ENCODE measurements at places on chromosomes 7 and 10.

GRCh38 chr7:41696323-41696916 is 6.5 kb downstream of the INHBA start:
- DNase-seq: peak; percentile 75

- DNase-seq: no peak
Observed at GRCh38 chr10:82890573-82890972, 1015.6 kb downstream of the NRG3 start.

- DNase-seq: no peak
Observed at GRCh38 chr10:68461032-68461431, 10.7 kb downstream of the DNA2 start.

DNA sequence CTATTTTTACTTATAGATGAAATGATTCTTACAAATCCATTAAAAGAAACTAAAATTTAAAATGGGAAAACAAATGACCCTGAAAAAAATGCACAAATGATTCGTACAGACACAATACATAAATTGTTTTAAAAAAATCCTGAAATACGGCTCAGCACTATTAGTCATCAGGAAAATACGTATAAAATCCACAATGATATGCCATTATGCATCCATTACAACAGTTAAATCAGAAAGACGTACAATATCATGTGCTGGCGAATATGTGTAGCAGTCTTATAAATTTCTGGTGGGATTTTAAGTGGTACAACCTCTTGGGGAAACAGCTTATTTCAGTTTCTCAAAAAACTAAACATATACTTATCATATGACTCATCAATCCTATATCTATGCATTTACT is 600.1 kb upstream of the STEAP1 start:
- no peak for DNase-seq

DNA sequence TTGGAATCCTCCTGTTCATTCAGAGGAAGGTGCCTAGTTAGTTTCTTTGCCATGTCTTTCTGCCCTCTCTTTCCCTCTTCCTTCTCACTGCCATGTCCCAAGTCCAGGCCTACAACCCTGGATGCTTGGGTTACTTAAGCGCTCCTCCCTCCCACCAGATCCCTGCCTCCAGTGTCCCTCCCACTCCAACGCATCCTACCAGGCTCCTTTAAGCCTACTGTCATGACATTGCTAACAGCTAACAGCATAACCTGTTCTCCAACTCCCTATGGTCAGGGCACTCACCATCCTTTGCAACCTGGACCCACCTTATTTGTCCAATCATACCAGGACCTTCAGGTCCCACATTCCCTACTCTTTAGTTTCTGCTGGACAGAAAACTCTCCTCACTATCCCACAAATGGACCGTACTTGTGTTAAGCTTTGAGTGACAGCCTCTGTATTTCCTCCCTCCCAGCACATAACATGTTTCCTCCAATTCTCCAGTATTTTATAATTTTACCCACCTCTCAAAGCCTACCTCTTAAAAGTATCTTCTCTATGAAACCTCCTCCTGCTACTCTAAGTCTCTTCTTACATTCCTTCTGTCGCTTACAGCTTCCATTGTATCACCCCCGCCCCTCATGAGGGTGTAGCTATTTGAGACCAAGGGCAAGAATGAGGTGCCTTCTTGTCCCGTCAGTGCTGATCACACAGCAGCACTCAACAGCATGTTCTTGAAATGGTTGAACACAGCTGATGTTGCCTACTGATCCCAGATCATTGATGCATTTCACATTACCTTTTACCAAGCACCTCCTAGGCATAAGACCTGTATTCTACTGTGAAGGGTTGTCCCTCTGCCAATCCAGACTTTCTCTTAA is 1.7 kb downstream of the BLNK start:
- DNase-seq: no peak

DNA sequence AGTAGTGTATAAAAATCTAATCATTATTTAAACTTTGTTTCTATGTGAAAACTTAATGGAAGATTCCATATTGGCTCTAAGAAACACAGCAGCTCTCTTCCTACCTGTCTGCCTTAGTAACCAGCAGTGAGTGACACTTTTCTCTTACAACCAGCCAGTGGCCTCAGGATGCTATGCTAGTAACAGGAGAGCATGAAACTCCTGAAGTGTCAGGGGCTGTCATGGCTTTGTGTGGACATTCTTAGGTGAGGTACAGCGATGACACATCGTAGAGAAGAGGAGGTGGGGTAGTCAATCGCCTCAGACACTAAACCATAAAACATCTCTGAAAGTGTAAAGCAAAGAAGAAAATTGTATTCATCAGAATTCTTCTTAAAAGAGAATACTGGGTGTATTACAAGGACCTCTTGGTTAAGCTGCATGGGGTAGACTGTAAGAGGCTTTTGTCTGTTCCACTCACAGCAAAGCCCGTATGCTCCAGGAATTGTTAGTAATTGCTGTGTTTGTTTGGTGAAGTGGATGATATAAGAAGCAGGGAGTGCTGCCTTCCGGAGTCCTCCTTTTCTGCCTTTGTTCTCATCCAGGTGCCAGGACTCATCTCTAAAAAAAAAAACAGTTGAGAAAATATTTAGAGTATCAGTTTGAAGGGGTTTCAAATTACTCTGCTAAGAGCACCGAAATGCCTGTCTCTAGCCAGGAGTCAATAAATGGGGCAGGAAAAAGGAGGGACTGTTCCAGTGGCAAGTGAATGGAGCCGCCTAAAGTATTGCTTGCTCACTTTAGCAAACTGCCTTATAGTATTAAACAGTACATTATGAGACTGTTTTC is 518.8 kb downstream of the CNTNAP2 start:
- DNase-seq: no peak

DNA sequence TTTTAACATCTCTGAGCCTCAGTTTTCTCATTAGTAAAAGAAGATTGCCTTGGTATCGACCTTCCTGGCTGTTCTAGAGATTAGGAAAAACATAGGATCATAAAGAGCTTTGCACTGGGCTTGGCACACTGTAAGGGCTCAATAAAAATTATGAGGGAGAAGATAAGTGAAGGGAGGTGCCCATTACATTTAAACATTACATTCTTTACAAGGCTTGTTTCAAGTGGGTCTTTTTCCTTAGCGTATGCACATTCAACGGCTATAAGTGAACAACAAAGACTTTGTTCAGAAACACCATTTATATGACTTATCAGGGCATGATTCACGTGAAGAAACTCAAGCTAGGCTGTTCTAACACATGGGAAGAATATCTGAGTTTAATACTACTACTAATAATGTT is 351.9 kb upstream of the NPVF start:
- no peak for DNase-seq

- peak; percentile 36 for DNase-seq
Observed at GRCh38 chr7:46452561-46453135, 531.6 kb upstream of the IGFBP3 start.

GRCh38 chr7:42180806-42181205 is 56.2 kb downstream of the GLI3 start:
- DNase-seq: peak; percentile 66

DNA sequence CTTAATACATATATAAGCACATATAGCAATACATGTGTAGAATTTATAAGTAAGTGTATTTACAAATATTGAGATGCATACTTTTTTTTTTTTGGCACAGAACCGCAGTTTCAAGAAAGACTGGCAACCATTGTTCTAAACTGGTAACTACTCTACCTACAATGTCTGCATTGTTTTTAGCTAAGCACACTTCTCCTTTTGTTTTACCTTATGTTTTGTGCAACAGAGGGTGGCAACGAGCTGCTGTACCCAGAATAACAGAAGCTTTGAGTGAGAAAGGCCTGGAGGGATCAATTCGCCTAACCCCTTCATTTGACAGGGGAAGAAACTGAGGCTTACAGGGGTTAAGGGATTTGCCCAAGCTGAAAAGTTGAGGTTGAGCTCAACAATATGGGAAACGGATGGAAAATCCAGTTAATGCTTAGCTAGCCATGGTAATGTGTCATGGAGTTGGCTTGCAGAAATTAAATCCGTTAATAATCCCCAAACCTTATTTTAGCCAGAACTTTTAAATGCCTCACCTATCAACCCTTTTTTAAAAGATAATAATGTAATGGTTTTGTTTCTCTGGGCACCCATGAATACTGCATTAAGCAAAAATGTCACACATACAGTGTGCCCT is 25.5 kb downstream of the FZD1 start:
- DNase-seq: no peak

- no peak for DNase-seq
Observed at GRCh38 chr7:157612664-157613561, 276.1 kb downstream of the DNAJB6 start.

DNA sequence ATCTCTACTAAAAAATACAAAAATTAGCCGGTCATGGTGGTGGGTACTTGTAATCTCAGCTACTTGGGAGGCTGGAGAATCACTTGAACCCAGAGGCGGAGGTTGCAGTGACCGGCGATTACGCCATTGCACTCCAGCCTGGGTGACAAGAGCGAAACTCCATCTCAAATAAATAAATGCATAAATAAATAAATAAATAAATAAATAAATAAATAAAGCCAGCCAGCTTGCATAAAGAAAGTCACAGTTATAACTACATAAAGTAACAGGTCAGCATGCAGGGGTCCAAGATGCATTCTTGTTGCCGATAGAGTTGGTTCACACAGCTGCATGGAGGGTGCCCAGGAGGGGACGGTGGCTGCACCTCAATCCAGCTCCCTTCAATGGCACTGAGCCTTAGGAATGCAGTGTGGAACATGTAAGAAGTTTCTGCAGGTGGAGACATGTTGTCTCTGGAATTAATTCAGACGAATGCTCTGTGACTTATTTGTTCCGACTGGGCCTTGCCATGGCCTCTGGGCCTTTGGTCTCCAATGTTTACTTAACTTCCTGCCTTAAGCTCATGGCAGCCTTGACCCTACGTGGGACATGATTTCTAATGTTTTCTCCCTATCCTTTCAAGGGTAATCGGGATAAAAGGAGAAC is 159.6 kb upstream of the PRKCQ start:
- DNase-seq: no peak

GRCh38 chr7:18903695-18904094 is 213.7 kb downstream of the TWIST1 start:
- peak; percentile 50 for DNase-seq
